DMS 273 treated with DMSO at 0.1 percent for 48 hours (cell line): ENCODE measurements at places on chromosomes 7 and 10.
A peak's percentile ranks its signal among the peaks of the same experiment; 100 is the strongest.

GRCh38 chr7:66157060-66157459 lies 42.4 kb downstream of the CRCP start:
- DNase-seq: no peak

- peak; percentile 89 for DNase-seq
Measured at GRCh38 chr10:73965890-73966768, 31.8 kb upstream of the VCL start.

DNA sequence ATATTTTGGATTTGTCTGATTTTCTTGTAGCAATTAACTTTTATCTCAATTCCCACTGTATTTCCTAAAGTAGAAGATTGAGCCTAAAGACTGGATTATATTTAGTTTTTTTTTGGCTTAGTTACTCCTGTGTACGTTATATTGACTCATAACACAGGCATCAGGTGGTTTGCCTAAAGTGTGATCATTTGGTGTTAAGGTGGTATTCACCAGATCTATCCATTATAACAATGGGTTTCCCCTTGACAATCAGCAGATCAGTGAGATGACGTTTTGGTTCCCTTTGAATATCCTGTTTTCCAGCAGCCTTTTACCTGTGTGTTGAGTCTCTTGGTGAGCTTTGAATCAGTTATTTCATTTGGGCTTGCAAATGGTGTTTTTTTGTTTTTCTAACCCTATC lies 18.1 kb downstream of the MAPK8 start:
- no peak for DNase-seq

DNA sequence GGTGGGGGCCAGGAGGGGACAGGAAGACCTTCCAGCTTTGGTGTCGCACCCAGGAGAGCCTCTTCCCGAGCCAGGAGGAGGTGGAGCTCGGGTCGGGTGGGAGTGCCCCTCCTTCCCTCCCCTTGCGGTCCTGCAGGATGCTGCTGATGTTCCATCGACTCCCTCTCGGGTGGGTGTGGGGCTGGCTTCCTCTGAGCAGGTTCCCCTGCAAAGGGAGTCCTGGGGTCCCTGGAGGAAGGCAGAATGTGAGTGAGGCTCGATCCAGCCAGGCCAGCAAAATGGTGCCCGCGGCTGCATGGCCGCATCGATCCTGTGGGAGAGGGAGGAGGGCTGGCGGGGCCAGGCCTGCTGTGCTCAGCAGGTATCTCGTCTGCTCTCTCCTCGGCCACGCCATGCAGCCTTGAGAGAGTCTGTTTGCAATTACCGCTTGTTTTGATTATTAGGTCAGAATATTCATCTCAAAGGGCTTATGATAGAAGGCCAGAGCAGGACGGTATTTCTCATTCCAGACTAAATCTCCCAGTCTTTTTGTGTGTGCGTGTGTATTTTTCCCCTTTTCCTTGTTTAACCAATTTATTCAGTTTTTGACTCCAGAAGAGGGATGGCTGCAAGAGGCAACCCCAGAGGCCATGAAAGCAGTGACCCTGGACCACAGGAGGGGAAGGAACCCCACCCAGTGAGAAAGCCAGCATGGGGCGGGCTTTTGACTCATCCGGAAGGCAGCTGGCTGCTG lies 137.3 kb upstream of the ZMIZ1 start:
- DNase-seq: no peak

- no peak for DNase-seq
Measured at GRCh38 chr10:127197154-127197432, 702 bp upstream of the INSYN2A start.

GRCh38 chr10:30701451-30702173 lies 72.1 kb upstream of the LYZL2 start:
- DNase-seq: no peak

GRCh38 chr10:89120931-89121763 lies 86.0 kb downstream of the CH25H start:
- DNase-seq: no peak

- DNase-seq: no peak
Measured at GRCh38 chr7:104550362-104550761, 222.0 kb downstream of the LHFPL3 start.

DNA sequence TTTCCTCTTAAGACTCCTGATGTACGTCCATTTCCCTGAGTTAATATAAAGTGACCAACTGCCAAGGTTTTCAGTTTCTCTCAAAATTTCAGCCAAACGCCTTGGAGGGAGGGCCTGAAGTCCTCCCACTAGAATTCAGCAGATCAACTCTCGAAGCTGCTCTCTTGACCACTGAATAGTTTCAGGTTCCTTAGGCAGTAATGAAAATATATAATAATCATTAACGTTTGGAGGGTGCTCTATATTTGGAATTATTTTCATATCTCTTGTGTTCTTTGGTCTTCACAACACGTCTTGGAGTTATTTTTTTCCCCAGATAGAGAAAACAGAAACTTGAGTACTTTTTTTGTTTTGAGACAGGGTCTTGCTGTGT lies 123.6 kb upstream of the SFMBT2 start:
- no peak for DNase-seq

DNA sequence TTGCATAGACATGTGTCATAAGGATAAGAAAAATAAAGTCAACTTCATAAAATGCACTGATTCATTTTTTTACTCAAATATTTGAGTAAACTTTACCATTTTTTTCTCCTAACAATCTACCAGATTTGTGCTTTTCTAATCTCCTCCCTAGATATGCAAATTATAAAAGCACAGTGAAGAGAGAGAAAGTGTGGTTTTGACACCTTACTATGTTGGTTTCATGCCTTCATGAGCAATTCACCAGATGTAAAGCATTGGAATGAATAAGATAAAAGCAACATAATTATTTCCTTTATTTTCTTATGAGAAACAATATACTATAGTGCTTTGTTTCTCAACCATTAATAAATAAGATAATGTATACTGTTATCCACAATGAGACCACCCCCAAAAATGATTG lies 432.5 kb upstream of the PCDH15 start:
- DNase-seq: no peak

- no peak for DNase-seq
Measured at GRCh38 chr10:23610626-23611307, 171.9 kb downstream of the OTUD1 start.

- DNase-seq: no peak
Measured at GRCh38 chr10:82411416-82411815, 536.4 kb downstream of the NRG3 start.

GRCh38 chr7:155007947-155008346 lies 5.0 kb upstream of the PAXIP1 start:
- no peak for DNase-seq

DNA sequence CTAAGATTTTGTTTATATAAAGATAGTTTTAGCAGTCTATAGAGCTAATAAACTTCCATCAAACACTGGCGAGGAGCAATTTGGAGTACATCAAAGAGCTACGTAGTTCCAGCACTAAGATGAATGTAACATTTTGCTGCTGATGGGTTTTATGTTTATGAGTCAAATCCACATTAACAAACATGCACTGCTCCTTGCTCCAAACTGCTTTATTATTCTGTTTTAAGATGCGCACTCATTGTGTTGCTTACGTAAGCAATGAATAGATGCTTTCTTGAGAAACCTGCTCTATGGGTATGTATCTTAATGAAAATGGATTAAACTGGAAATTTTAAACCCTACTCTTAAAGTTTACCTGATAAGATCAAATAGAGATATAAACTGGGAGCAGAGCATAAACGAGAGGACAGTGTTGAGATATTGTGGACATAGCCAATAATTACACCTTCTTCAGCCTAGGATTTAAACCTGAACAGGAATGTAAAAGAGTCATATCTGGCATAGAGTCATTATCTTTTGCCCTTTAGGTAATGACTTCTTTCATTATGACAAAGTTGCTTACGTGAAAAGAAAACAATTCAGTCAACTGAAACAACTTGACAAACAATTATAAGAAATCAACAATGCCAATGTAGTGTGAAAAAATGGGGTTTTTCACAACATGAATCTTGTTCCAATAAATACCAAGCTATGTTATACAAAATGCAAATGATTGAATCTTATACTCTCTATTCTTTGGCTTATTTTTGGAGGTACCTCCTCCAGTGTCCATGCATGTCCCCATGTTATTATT lies 153.5 kb upstream of the MTPN start:
- DNase-seq: no peak

- DNase-seq: no peak
Measured at GRCh38 chr7:30281791-30282190, 2.6 kb upstream of the ZNRF2 start.

GRCh38 chr7:9983048-9983447 lies 990.6 kb upstream of the PHF14 start:
- DNase-seq: no peak

DNA sequence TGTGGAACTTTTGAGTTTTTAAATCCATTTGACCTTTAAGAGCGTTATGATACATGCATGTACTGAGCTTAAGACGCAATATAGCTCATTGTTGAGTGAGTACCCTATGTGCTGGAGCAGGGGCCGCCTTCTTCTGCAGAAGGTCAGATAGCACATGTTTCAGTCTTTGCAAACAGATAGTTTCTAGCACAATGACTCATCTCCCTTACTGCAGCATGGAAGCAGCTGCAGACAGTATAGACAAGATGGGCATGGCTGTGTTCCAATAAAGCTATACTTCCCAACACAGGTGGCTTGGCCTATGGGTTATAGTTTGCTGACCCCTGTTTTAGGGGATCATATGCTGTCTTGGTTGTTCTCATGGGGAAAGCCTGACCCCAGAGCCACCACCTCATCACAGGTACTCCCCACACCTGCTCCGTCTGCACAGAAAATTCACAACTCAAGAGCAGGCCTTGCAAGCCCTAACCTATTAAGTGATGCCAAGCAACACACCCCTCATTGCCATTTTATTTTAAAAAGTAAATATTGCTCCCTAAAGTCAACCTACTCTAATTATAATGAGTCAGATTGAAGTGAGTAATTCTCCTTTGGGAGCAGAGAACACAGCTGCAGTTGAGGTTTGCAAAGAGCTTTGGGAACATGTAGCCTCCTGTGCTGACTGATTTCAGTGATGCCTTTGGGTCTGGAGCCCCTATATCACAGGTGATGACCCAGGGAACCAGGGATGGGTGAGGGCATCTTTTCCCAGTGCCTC lies 330.1 kb downstream of the PAXIP1 start:
- DNase-seq: no peak

- no peak for DNase-seq
Measured at GRCh38 chr10:1425879-1426278, 311.4 kb downstream of the ADARB2 start.

GRCh38 chr7:148503900-148504487 lies 86.6 kb upstream of the C7orf33 start:
- peak; percentile 6 for DNase-seq

GRCh38 chr10:89547853-89548513 lies 12.6 kb upstream of the SLC16A12 start:
- DNase-seq: no peak

- DNase-seq: no peak
Measured at GRCh38 chr7:112199035-112199655, 7.1 kb downstream of the DOCK4 start.

DNA sequence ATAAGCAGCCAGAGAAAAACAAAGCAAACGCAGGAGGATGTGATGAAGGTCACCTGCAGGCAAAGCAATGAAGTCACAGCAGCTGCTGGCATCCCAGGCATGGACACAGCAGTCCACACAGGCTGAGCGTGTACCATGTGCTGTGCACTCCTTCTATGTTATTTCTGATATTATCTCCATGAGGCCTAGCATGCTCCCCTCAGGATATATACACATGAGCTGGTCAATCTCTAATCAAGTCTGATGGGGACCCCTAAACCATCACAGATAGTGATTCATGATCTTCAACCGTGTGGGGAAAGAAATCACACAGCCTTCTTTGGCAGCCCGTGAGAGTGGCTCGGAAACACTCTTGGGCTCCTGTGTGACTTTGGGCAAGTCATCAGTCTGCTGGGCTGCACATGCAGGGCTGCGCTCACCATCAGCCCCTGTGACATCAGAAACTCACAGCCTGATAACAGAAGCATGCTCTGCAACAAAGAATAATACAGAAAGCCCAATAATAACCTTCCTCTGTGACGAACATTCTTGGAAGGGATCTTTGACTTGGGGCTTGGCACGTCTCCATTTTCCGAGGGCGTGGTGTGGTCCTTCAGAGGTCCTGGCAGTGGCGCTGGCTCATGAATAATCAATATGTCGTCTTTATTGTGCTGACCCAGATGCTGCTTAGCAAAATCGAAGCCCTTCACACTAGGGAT lies 83.0 kb upstream of the ATP6V0A4 start:
- DNase-seq: no peak

DNA sequence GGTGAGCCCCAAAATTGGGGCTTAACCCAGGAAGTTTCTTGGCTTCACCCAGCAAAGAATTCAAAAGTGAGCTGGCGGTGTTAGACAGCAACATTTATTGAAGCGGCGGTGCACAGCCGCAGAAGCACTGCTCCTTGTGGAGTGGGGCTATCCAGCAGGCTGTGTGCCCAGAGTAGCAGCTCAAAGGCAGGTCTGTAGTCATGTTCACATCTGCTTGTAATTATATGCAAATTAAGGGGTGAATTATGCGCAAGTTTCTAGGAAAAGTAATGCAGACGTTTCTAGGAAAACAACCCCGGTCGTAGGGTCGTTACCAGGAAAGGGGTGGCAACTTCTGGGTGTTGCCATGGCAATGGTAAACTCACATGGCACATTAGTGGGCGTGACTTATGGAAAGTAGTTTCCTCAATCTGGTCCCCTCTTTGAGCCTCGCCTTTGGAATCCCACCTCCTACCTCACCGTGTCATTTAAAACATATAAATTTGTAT lies 13.7 kb upstream of the KBTBD2 start:
- DNase-seq: peak; percentile 94

DNA sequence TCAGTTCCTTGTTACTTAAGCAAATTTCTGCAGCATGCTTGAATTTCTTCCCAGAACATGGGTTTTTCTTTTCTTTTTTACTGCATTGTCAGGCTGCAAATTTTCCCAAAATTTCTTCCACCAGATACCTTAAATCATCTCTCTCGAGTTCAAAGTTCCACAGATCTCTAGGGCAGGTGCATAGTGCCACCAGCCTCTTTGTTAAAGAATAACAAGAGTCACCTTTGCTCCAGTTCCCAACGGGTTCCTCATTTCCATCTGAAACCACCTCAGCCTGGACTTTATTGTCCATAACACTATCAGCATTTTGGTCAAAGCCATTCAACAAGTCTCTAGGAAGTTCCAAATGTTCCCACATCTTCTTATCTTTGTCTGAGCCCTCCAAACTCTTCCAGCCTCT lies 389.2 kb downstream of the NXPH1 start:
- no peak for DNase-seq

GRCh38 chr10:26172131-26172530 lies 44.4 kb upstream of the GAD2 start:
- no peak for DNase-seq

DNA sequence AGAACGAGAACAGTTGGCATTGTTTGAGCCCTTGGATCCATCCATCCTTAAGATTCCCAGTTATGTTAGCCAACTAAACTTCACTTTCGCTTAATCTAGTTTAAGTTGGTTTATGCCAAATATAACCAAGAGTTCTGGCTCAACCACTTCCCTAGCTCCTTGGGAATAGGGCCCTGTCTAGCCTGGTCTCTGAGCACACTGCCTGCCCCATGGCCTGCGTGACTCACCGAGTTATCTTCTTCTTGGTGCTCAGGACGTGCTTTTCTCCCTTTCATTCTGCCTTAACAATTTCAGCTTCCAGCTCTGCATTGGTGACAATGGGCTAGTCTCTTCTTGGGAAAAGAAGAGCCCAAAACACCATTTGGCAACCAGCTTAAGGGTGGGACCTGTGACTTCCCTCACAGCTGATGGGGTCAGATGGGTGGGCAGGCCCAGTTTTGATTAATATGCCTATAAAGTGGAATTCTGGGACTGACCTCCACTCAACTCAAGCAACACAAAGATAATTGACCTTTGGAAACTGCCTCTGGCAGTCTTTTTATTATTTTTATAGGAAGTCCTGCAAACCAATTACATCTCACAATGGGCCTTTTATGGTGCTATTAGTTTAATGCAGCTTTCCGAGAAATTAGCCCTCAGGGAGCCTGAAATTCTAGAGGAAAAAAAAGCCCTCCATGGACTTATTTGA lies 126.4 kb downstream of the CFAP58 start:
- DNase-seq: no peak

GRCh38 chr7:65004575-65004974 lies 1.9 kb downstream of the ERV3-1 start:
- no peak for DNase-seq
